Aorta (tissue), 5 donors: ENCODE measurements at places on chromosomes 5 and 9. TPM values are rescaled to one million over a fixed set of nuclear protein-coding genes. Genes with fewer than 3 reads are reported as not detected.
A peak's percentile ranks its signal among the peaks of the same experiment; 100 is the strongest.

DNA sequence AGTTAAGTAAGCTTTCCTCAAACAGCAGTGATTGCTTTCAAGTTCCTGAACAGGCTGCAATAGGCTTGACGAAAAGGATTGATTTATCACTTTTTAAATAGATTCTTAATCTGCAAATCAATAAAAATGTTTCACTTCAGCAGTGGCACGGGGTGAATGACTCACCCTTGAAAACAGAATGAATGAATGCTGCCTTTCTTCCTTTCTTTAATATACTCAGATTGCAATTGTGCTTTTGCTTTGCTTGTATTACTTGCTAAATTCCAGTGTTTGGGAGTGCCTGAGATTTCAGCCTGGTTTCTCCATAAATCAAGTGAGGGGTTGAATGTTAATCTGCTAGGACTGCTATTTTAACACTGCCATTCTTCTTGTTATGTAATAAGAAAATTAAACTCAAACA, 1293.8 kb downstream of the PTPRD start:
- H3K36me3 ChIP-seq = no peaks in the 10 kb centered on the region
- H3K27me3 ChIP-seq = no peaks in the 10 kb centered on the region
- H3K4me1 ChIP-seq = no peaks in the 10 kb centered on the region

DNA sequence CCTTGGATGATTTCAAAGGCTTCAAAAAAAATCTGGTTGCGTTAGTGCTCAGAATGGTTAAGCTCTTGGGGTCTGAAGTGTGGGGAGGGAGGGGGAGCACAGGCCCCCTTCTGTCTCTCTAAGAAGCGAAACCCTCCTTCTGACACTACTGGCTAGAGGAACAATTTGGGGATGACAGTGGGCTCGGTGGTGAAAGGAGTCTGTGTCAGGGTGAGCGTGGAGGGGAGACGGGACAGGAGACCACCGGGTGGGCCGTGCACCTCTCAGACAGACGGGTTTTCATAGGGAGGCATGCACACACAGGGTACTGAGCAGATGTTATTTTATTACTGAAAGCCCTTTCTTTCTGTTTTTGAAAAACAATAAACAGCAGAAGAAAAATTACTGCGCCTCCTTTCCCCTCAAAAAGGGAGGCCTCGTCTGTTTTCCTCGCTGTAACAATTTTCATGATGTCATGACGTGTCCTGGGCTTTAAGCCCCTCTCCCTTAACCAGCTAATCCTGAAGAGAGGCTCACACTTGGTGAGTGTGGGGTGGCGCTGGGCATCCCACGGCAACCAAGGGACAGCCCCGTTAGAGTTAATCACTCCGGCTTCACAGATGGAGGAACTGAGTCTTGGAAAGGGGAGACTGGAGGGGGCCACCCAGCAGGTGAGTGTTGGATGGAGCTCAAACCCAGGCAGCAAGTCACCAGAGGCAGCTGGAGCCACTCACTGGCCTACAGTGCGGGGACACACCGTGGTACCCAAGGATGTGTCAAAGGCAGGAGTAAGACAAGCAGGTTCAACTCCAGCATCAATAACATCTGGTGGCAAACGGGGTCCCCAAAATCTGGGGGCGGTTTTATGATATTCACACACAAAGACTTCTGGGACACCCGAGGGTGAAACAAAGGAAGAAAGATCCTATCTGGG, 53.4 kb downstream of the PTCH1 start:
- H3K4me1 ChIP-seq = no peaks in the 10 kb centered on the region
- H3K4me3 ChIP-seq = no peak overlapping the region
- peaks cover 5% of the 10 kb centered on the region for H3K36me3 ChIP-seq

ZBTB34 gene
- 10.5 TPM for total RNA-seq

TNFSF8 gene
- 5.8 TPM for total RNA-seq

DNA sequence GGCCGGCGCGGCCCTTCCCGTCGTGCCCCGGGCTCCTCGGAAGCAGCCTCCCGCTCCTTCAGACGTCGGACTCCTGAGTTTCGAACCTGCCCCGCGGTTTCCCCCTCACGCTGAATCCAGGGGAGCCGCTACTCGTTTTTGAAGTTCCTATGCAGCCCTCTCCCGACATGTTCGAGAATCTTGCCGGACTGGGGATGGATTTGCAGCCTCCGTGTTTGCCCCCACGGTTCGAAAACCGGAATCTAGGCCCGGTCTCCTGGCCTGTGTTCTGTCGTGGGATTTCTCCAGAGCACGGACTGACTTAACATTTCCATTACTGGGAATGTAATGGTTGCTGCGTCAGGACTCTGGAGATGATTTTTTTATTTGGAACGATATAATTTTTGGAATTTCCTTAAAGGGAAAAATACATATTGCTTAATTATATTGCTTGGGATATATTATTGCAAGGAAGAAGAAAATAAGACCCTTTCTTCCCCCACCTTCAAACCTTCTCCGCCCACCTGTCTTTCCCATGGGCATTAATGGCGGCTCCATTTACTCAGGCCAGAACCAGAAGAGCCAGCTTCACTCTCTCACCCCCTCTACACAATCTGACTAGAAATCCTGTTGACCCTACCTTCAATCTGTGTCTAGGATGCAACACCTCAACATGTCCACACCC, 8.5 kb upstream of the MGAT1 start:
- H3K4me3 ChIP-seq = peak overlapping the region; percentile 8
- H3K36me3 ChIP-seq = no peaks in the 10 kb centered on the region
- H3K27me3 ChIP-seq = no peaks in the 10 kb centered on the region

DDX4 gene
- total RNA-seq = not detected

NEURL1B gene
- 46.1 TPM for total RNA-seq

- no peaks in the 10 kb centered on the region for H3K27me3 ChIP-seq
- no peaks in the 10 kb centered on the region for H3K36me3 ChIP-seq
- no peaks in the 10 kb centered on the region for H3K4me1 ChIP-seq
- H3K4me3 ChIP-seq = no peak overlapping the region
- peak; percentile 76 for DNase-seq
Observed at GRCh38 chr9:136941231-136942111, 3.1 kb downstream of the FBXW5 start.

DNA sequence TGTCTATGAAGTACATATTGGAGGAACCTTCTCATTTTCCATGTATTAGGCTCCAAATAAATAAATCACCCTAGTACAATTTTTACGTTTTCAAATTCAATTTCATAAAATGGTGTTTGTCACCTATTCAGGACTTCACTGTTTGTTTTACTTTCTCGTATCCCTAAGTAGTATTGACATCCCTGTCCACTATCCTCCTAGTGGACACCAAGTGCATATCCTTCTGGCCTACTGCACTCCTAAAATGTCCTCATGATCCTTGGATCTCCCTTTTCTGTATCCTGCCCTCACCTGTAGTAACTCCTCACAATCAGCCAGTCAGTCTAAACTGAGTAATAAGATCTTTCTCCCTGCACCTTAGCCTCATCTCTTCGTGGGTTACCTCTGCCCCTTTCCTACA, 539.9 kb downstream of the DMRTA1 start:
- no peaks in the 10 kb centered on the region for H3K4me1 ChIP-seq
- H3K27me3 ChIP-seq = no peaks in the 10 kb centered on the region
- H3K27ac ChIP-seq = no peak overlapping the region
- no peaks in the 10 kb centered on the region for H3K36me3 ChIP-seq

NUTM2G gene
- total RNA-seq = not detected

GRCh38 chr9:71094708-71095251, 26.6 kb downstream of the TRPM3 start:
- H3K4me3 ChIP-seq = no peak overlapping the region
- no peak overlapping the region for H3K27ac ChIP-seq
- no peaks in the 10 kb centered on the region for H3K27me3 ChIP-seq

GRM6 gene
- not detected for total RNA-seq
